ENCODE measurements at places on chromosomes 2 and 18. TPM values are rescaled to one million over a fixed set of nuclear protein-coding genes. Genes with fewer than 3 reads are reported as not detected.

VAMP8 gene
- 26.1 TPM for total RNA-seq

DNA sequence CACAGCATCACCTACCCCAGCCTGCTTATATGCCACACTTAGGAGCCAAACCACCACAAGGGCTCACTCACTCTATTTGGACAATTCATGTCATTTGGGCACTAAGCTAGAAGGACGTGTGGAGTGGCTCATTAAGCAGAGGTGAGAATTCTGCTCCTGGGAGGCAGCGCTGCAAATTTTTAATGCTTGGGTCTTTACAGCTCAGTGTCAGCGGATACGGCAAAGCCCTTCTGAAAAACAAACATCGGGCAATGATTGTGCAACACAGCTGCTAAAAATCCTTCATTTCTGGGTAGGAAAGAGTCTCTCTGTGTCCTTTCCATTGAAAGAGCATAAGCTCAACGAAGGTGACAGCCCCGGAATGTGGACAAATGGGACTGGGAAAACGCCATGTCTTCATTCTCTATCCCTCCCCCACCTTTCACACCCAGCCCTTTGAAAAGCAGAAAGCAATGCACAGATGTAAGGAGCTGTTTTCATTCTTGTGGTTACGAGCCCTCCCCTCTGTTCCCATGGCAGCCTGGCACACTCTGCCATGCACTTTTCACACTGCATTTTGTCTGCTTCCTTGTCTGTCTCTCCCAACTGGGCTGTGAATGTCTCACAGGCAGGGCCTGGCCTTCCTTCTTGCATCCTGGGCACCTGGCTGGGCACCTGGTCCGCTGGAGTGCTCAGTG, 16.0 kb downstream of the TMEM177 start:
- no peak for DNase-seq

UGT1A4 gene
- not detected for total RNA-seq

GRCh38 chr2:32688541-32688940, 60.7 kb downstream of the TTC27 start:
- no peak for DNase-seq

TMEM150A gene
- 10.8 TPM for total RNA-seq

DNA sequence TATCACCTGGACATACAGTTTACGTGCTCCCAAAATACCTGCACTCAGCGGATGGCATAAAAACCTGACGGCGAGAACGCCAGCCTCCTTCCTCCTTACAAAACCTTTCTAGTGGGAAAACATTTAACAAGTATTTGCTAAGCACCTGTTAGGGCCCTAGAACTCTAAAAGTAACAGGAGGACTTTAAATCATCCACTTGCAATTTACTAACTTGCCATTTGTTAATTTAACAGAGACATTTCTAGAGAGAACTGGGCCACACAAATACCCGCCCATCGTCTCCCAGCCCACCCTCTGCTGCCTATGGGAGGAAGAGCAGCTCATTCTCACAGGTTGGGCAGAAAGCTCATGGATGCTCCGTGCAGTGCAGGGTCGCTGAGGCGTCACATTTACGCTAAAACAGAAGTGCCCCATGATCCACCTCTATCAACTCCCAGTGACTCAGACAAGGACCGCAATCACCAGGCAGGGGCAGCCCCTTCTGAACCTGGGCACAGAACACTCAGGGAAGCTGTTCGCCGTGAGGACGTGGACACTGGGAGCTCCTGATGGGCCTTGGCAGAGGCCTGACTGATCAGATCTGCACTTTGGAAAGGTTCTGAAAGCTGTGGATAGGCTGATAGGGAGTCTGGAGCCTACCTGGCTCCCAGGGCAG, 106.9 kb downstream of the HDAC4 start:
- DNase-seq = no peak

ADAM23 gene
- total RNA-seq = 69.1 TPM

DNA sequence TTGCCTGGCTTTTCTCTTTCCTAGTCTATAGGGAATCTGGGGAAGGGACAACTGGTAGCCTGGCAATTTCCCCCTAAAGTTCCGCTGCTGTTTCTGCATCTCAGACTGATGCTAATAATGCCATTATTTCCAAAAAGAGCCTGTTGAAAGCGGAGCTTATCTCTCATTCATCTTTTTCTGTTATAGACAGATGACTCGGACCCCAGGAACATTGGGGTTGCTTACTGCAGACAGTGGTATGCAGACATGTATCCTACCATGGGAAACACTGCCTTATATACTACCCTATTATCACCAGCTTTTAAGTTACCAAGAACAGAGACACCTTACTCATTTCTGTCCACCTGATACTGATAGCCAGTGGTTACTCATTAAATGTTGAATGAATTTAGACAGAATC, 15.3 kb downstream of the ETAA1 start:
- no peak for DNase-seq

GRCh38 chr2:28972778-28973335, 8.2 kb upstream of the TOGARAM2 start:
- DNase-seq = no peak

GBX2 gene
- not detected for total RNA-seq

MAPK4 gene
- total RNA-seq = 34.1 TPM

DNA sequence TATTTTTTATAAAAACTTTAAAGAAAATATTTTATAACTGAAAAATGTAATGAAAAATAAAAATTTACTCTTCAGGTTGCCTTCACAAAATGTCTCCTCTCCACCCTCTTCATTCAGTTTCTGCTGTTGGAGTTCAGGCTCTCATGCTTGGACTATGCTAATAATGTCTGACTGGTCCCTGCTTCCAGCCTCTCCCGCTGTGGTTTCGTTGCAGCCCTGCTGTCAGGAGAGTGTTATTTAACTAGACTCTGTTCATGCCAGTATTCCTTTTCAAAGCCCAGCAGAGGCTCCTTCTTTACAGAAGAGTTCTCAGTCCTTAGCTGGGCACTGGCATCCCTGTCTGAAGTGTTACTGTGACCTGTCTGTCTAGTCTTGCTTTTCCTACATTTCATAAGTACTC, 40.4 kb downstream of the CLIP4 start:
- no peak for DNase-seq

- no peak for DNase-seq
Observed at GRCh38 chr18:3664563-3665178, 214.7 kb downstream of the TGIF1 start.

DNA sequence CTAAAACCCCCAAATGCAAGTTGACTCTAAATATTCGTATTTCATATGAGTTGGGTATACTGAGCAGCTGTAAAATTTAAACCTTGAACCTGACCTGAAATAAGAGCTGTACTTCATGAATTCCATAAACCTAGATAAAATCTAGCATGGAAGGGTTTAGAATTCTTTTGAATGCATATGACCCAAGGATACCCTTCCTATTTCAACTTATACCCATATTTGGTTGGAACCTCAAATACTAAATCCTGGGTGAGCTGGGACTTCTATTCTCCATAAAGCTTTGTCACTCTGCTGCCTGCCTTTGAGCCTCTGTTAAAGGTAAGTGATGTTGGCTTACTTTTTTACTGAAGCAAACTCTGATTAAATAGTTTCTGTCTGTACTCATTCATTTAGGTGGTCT, 994.6 kb downstream of the SUCLG1 start:
- DNase-seq = no peak

GRCh38 chr2:157815421-157815820, 60.7 kb downstream of the ACVR1 start:
- no peak for DNase-seq

Data from Right ventricle myocardium inferior (tissue), 1 donor.